NCI-H1105 (cell line): ENCODE measurements at places on chromosomes 1 and 21.

DNA sequence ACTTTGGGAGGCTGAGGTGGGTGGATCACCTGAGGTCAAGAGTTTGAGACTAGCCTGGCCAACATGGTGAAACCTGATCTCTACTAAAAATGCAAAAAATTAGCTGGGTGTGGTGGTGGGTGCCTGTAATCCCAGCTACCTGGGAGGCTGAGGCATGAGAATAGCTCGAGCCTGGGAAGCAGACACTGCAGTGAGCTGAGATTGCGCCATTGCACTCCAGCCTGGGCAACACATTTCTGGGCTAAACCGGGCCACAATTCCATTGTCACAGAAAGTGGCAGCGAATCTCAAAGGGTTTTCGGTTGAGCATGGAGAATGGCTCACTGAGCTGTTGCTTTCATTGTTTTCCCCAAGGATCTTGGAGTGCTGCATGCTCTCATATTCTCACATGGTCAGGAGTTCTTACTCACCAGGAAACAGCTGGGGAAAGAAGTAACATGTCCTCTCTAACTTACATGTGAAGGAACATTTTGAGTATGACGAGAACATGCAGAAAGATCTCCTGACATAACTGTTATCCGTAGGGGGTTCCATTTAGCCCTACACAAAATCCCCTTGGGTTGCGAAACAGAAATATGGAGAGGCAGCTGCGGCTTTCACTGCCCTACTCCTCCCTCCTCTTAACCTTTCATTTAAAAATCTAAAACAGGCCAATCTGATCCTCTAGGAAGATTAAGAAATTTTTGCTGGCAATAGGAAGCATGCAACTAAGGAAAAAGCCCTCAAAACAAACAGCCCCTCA lies 341.1 kb downstream of the PCP4 start:
- no peak for DNase-seq

- no peak for DNase-seq
These were observed 85.3 kb downstream of the VPS13D start for GRCh38 chr1:12315146-12315545.

DNA sequence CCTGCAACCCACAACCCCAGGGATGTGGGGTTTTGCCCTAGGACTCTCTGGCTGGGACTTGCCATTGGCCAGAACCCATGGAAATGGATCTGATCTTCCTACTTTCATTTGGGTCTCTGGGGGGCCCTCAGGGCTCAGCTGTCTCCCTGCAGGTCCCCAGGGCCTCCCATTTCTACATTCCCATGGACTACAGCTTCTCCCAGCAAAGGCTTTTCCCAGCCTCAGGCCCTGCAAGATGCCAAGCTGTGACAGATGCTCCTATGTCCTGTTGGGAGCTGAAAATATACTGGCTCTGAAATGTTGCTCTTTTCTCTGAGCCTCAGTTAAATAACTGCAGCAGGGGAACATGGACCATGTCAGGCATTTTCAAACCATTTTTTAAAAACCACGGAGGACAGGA lies 99.5 kb upstream of the IGSF21 start:
- DNase-seq: no peak

DNA sequence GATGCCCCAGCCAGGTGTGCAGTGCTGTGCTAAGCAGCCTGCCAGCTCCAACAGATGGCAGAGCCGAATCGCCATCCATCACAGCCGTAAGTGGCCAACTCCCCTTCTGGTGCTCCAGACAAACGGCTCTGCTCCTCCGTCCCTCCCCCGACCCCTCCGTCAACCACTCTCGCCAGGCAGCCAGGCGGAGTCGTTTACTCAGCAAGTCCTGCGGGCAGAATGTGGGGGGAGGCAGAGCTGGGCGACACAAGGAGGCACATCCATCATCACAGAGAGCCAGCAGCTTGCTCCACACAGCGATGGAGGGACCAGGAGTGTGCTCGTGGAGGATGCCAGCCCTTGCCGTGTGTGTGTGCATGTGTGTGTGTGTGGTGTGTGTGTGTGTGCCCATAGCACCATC lies 206.6 kb upstream of the GRIK3 start:
- peak; percentile 77 for DNase-seq

DNA sequence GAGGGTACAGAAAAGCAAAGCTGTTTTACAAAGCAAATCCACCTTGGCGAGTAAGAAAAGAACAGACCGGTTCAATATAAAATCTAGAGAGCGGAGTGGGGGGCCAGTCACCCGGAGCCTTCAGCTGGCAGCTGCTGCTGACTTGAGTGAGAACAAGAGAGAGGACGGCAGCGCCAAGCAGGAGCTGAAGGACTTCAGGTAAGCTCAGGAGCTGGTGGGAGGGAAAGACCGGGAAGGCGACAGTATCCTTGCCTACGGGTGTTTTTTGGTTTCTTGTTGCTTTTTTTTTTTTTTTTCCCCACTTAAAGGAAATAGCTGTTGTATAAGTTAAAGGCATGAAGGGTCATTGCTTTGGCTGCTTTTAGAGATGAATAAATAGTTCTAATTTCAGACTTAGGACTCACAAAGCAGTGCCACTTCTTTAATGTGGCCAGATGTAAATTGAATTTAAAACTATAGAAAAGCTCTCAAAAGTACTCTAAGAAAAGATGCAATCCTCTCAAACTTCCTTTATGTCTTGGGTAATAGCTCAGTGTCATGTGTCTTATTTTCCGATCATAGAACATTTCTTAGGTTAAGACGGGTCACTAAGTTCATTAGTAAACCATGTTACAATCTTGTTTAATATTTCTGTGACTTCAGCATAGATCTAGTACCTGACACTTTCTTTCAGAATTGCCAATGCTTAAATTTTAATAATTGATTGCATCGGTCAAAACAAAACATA lies 82.8 kb downstream of the PRDM2 start:
- no peak for DNase-seq

GRCh38 chr21:45264146-45264911 lies 23.4 kb downstream of the POFUT2 start:
- no peak for DNase-seq

DNA sequence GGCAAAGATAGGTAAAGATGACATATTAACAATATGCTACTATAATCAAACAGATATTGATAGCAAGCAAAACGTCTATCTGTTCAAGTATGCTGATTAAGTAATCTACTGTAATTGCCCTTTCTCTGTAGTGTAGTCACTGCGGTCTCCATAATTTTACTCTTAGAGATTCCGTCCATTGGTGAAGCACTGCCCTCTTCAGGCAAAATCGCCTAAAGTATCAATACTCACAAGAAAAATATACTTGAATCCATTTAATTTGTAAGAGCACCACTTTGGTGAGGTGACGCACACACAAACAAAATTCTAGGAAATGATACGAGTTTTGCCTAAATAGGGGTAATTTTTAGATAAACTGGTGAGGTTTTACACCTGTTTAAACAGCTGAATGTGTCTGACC lies 434.6 kb upstream of the CHRM3 start:
- DNase-seq: no peak

- no peak for DNase-seq
These were observed 1.8 kb downstream of the SFT2D2 start for GRCh38 chr1:168227620-168228019.

DNA sequence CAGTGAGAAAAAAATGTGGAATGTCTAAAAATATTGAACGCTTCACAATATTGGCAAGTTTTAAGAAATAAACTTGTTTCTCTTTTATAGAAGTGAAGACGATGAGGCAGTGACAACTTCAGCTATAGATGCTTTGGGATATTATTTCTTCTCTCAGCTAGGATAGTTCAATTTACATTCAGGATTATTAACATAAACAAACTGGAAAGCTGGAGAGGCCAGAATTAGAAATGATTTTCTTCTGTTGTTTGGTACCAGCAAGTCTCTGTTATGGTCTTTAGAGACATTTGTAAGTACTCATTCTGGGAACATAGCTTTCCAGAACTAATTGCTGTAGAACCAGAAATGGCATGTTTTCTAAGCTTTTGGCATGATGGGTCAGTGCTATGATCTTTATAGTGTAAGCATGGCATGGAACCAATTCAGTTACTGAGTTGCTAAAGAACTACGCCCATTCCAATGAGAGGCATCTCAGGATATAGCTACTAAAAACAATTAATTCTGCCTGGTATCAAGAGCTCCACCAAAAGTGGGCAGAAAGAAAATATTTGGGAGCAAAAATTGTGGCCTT lies 599.5 kb upstream of the B3GALT2 start:
- DNase-seq: no peak

DNA sequence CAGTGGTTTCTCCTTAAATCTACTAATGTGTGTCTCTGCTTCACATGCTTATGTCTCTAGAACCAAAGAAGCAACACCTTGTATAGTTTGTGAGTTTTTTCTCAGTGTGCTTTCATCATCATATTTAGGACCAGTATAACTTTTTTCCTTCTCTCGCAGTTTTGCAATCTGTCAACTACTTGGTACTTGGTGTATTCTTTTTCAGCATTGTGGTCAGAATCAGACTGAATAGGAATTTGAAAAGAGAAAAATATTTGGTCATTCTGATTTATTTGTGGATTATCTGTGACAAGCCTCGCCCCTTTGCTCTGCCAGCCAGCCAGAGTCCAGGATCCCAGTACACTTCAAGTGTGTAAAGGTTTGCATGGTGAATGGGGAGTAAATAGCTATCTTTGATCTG lies 122.3 kb downstream of the C1orf21 start:
- no peak for DNase-seq

DNA sequence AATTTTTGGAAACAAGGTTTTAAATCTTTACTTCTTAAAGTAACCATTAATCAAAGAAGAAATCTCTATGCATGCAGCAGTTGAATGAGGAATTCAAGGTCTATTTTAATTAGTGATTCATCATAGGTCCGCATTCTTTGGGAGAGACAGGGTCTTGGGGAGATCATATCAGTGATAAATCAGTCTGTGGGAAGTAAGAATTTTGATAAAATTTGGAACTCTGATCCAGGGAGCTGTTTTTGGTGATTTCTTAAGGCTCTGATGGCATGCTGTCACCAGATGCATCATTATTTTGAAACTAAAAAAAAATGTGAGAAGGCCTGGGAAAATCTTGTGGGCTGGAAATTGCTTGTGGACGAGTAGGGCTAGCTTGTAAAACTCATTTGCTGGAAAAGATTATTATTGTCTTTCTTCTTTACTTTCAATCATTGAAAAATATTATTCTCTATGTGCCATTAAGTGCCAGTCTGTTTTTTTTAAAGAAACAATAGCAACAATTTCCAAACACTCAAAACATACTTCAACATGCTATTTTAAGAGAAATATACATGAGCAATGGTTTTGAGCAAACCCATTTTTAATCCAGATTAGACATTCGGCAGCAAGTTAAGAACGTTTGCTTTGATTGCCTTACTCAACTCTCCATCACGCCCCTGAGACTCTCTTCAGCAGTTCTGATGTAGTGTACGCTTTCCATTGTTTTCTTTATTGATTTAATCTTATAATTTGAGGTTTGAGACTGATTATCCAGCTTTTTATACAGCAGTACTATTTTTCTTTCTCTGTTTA lies 62.6 kb downstream of the ZBTB18 start:
- no peak for DNase-seq

DNA sequence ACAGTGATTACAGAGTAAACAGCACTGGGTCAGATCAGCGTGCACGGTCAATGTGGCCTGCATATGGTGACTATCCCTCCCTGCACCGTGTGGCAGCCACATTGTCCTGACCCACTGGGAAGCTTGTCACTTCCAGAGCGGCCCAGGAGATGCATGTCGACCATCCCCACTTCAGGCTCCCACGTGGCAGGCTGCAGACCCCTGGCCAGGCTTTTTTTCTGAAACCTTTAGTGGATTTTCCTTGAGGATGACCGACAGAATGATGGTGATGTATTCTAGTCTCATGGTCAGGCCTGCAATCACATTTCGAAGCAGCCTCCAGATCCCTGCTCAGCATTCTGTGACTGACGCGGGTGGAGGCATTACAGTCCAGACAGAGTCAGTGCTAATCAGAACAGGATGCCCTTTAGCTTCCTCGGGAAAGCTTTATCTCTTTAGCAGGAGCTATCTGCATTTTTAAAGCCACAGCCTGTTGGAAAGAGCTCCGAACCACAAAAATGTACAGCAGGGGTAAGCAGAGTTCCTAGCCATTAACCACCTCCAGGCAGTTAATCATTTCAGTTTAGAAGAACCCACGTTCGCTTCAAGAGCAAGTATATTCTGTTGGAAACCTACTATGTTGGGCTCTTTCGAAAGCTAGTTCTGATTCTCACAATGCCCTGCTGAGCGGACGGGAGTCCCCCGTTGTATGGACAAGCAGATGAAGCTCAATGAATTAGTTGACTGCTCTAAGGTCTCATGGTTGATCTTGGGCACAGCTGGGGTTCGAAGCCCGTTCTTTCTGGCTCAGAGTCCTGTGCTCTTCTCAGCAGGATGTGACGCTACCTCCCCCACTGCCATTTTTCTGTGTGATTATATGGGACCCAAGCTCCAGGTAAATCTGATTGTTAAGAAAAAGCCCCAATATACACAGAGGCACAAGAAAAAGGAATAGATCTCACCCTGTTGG lies 56.5 kb downstream of the IRF2BP2 start:
- no peak for DNase-seq

GRCh38 chr1:201850053-201850397 lies 21.1 kb downstream of the IPO9 start:
- no peak for DNase-seq

- DNase-seq: no peak
These were observed 64.9 kb upstream of the GNG12 start for GRCh38 chr1:67898033-67898726.

DNA sequence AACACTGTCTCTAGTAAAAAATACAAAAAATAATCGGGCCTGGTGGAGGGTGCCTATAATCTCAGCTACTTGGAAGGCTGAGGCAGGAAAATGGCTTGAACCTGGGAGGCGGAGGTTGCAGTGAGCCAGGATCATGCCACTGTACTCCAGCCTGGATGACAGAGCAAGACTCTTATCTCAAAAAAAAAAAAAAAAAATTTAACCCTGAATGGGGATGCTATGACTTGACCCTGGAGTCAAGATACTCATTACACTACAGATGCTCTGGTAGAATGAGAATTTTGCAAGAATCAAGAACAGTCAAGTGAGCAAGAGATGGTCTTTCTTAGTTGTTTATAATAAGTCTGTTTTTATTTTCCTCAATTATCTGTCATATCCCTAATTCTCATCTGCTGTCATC lies 253.8 kb downstream of the GPR52 start:
- DNase-seq: no peak

- no peak for DNase-seq
These were observed 4.9 kb upstream of the IL22RA1 start for GRCh38 chr1:24147816-24148215.

- DNase-seq: no peak
These were observed 59.3 kb downstream of the AK4 start for GRCh38 chr1:65207317-65207716.

- no peak for DNase-seq
These were observed 15.4 kb downstream of the AHDC1 start for GRCh38 chr1:27588256-27589232.

GRCh38 chr1:5907386-5907785 lies 84.8 kb downstream of the NPHP4 start:
- no peak for DNase-seq

- DNase-seq: no peak
These were observed 22.7 kb downstream of the SLC35D1 start for GRCh38 chr1:67031121-67031858.
